ENCODE measurements at places on chromosomes 16 and 17.
A peak's percentile ranks its signal among the peaks of the same experiment; 100 is the strongest.

DNA sequence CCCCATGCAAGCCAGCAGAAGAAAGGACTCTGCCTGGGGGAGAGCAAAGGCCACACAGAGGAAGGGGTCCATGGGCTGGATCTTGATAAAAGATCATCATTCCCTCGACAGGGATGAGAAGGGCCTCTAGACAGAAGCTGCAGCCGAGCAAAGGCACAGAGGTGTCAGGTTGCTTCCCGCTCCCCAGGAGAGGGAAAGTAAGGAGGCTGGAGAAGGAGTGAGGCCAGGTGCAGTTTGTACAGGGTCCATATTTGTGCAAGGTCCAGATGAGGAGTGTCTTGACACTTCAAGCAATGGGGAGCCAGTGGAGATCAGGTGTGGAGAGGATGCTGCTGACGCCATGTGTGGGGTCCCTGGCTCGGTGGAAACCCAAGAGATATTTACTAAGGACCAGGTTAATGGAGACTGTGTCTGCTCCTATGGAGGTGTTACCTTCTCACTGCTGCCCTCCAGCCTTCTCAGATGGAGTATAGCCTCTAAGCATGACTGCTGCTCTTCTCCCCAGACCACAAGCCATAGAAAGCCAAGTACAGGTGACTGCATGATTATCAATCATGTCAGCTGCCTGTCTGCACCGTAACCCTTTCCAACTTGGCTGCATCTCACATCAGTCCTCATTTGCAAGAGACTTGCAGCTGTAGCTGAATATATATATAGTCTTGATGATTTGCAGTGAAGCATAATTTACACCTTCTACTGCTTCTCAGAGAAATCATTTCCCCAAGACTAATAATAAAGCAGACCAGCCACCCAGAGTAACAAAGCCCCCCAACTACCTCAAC lies 21.1 kb downstream of the GAS7 start:
- DNase-seq: no peak

DNA sequence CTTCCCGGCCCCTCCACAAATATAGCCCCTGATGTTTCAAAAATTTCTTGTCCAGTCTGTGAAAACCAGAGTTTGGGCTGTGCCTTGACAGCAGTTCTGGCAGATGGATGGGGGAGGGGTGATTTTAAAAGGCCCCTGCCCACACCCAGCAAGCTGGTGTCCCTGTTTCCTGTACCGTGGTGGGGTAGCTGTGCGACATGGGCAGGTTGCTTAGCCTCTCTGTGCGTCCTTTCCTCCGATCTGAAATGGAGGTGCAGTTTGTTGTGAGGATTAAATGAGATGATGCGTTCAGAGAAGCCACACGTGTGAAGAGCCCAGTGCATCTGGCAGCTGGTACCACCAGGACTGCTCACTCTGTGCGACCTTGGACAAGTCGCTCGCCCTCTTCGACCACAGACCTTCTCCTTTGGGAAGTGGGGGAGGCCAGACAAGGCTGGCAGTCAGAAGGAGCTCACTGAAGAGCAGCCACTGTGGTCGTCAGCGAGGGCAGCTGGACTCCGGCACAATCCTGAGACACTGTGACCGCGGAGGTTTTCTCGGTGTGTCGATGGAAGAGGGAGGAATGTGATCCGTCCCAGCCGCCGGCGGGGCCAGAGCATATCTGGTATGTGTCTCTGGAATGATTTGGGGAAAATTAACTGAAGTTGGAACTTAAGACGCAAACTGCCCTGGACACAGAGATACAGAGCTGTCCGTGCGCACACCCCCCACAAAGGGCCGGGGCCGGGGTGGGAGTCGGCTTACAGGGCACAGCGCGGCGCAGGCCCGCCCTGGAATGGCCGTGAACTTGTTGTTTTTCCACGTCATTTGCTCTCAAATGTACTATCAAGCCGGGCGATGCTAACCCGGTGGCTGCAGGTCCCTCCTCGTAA lies 721 bp upstream of the WFIKKN2 start:
- DNase-seq: peak; percentile 73

DNA sequence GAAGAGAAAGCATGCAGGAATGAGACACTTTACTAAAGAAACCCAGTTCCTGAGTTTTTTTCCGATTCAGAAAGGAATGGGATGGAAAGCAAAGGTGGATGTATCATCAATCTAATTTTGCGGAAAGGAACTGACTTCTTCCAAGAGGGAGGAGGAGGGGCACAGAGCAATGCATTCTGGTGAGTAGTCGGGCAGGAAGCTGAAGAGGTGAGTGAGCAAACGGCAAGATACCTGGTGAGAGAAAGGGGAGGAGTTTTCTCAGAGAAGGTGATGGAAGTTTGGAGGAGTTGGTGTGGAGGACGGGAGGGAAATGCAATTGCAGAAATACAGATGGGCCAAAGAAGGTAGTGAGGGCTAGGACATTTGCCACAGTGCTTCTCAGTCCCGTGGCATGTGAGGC lies 713.2 kb downstream of the KCNJ2 start:
- no peak for DNase-seq

DNA sequence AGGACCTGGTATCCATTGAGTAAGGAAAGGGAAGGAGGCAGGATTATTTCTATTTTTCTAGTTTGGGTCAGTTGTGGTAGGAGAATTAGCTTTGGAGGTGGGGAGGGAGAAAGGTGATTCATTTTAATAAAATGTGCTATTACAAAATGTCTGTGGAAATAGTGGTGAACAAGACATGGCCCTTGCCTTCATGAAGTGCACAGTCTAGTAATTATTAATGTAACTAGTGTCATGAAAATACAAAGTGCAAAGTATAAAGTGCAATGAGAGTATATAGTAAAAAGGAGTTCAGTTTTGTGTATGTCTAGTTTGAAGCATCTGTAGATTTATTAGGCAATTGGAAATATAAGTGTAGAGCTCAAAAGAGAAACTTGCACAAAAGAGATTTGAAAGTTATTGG lies 11.9 kb downstream of the NFATC3 start:
- no peak for DNase-seq

GRCh38 chr17:40962059-40962561 lies 4.6 kb downstream of the KRT39 start:
- no peak for DNase-seq

DNA sequence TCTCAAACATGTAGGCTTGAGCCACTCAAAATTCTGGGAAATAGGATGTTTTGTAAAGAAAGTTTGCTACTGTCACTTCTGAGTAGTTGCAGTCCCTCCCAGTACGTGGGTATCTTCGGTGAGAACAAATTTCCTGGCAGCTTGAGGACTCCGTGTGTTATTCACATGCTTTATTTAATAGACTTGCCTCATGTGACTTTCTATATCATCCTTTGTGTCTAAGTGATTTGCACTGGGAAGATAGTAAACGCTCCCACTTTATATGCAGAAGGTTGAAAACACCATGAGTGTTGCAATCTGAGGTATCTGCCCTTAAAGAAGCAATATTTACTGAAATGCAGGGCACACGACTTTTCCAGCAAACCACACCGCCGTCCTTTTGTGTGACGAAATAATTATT lies 643.7 kb downstream of the MAF start:
- no peak for DNase-seq

DNA sequence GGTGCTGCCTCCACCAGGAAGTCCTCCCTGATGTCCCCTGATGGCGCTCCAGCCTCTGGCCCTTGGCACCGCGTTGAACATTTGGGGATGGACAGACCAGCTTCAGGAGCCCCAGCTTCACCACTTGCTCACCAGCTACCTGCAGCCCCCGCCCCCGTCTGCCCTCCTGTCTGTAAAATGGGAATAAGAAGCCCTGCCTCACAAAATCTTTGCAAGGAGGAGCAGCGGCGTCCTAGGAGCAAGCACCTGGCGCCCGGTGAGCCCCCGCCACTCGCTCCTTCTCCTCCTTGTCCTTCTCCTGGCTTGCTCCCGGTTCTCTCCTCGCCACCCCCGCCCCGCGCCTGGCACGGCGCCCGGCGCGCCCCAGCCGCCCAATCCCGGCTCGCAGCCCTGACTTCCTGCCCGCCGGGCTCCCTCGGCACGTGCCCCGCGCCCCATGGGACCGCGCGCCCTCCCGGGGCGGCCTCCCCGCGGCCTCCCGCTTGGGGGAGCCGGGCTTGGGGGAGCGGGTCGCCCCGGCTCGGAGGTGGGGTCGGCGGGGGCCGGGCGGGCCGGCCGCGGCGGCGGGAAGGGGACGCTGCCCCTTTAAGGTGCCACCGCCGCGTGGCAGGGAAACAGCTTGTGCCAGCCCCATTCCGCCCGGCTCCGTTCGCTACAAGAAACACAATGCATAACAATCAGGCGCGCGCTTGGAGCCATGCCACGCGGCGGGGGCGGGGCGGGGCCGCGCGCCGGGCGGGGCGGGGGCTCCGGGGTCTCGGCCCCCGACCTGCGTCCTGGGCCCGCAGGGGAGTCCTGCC lies 9.1 kb upstream of the PPP1R1B start:
- DNase-seq: no peak

DNA sequence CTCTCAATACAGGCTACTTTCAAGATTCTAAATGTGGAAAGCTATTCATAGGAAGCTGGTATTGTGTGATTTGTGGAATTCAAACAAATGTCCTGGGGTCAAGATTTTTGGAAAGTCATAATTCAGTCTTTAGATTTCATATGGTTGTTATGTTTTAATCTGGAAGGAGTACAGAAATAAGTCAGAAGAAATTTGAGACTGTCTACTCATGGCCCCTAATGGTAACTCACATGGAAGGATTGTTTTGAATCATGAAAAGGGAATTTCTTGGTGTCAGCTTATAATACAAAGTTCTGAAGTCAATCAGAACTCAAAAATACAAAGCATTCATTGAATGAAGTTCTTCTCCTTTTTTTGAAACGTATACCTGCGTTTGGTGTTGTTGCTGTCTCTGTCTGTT lies 3.1 kb downstream of the KCNJ2 start:
- no peak for DNase-seq

DNA sequence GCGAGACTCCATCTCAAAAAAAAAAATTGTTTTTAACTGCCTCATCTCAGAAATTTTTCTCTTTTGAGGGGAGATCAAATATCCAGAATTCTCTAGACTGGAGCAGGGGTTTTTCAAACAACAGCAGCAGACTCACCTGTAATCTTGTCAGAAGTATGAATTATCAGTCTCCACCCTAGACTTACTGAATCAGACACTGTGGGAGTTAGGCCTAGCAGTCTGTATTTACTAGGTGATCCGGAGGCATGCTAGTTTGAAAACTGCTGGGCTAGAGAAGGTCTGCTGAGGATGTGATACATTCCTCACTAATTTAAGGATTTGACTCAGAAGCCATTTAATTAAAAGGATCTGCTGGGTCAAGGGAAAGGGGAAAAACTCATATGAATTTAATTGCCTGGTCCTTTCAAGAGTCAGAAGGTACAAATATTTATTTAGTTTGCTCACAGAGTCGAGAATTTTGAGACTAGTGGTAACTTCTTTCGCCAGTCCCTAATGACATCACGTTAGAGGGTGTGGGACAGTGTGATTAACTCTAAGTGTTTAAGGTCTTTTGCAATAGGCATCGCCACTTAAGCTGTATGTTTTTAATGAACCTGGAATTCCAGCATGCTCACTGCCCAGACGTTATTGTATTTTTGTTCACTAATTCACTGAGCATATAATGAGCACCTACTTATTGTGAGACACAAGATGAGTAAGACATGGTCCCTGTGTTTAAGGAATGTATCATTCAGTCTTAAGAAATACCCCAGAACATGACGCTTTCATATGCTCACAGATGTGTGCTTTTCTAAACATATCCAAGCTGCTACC lies 14.2 kb downstream of the ATP6V0A1 start:
- DNase-seq: no peak

GRCh38 chr17:22171631-22172030 lies 479.3 kb downstream of the KCNJ18 start:
- DNase-seq: no peak

GRCh38 chr17:76867578-76868175 lies 527 bp upstream of the MGAT5B start:
- DNase-seq: no peak

DNA sequence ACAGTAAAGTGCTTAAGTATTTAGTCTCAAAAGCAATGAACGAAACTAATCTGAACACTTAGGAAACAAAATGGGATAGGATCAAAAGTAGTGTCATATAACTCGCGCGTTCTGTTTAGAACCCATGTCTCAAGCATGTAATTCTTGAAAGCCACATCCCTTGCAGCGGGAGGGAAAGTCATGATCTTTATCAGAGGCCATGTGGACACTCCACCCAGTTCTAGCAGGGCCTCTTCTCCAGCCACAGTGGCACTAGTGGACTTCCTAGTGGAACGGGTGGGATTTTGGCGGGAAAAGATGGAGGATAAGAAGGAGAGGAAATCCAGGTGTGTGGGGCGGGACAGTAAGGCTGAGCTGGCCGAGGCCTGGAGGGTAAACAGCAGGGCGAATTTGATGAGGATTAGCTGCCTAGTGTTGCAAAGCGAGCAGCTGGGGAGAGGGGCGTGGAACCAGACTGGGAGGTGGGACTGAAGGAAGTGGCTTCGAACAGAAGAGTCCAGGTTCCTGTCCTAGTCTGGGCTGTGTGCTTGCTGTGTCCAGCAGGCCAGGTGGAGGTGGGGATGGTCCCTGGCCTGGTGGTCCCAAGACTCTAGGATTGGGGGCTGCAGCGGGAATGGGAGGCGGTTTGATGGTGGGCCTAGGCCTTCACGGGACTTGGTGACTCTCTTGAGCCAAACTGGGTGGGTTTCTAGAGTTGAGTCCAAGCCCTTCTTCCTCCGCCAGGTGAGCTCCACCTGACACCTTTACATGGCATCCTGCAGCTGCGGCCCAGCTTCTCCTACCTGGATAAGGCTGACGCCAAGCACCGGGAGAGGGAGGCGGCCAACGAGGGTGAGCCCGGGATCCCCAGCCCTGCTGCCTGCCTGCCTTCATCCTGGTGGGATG lies 15.9 kb downstream of the POLR3E start:
- peak; percentile 71 for DNase-seq
